ENCODE measurements at places on chromosomes 2 and 18. TPM values are rescaled to one million over a fixed set of nuclear protein-coding genes. Genes with fewer than 3 reads are reported as not detected.
A peak's percentile ranks its signal among the peaks of the same experiment; 100 is the strongest.

DNA sequence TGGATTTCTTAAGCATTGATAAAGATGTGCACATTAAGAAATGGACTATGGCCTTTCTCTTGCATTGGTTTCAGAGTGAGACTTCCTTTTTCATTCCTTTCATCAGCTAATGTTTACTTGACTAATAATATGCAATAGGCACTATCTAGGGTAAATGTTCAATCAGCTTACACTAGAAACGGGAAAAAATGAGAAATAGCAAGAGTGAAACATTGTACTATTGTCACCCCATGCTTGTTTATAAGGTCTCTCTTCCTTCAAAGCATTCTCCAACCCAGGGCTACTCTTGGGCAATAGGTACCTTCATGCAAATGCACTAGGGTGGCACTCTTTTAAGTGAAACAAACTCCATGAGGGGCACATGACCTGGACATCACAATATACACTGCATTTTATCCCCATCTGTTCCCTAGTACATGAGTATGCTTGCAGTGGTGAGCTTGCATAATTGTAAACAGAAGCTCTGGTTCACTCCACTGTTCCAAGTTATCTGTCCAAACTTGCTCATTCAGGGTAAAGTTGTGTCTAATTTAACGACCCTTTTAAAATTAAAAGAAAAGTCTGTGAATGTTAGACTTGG lies 402.3 kb downstream of the ERBB4 start:
- no peak for DNase-seq

DNA sequence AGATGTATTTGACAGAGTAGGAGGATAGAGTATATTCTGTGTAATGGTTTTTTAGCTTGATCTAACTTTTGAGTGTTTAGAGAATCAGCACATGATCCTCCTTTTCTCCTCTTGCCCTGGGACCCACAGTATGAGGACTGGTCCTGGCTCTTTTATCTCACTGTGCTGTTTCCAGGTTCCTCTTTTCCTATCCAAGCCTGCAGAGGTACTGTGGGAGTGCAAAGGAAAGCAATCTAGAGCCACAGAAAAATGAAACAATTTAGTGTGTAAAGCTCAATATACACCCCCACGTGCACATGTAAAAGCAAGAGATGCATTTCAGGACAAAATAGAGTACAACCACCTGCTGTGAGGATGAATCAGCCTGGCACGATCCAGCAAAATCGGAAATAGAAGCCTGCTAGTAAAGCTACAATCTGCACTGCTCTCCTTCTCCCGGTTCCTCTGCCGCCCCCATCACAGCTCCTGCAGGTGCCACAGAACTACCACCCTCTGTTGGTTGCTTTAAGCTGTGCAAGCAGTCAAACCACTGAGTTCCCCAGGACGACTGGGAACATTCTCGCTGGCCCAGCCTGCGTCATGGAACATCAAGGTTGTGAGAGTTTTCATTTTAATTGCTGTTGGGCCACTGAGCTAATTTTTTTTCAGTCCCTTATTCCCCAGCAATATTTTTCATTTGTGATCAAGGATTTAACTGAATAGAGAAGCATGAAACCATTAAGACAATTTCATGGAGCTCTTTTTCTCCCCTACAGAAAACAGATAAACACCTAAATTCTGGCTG lies 47.8 kb upstream of the MAPRE3 start:
- peak; percentile 33 for DNase-seq

GRCh38 chr2:9800975-9801726 lies 42.1 kb upstream of the TAF1B start:
- peak; percentile 24 for DNase-seq

- DNase-seq = no peak
Measured at GRCh38 chr18:12820506-12820905, 63.5 kb downstream of the PTPN2 start.

DNA sequence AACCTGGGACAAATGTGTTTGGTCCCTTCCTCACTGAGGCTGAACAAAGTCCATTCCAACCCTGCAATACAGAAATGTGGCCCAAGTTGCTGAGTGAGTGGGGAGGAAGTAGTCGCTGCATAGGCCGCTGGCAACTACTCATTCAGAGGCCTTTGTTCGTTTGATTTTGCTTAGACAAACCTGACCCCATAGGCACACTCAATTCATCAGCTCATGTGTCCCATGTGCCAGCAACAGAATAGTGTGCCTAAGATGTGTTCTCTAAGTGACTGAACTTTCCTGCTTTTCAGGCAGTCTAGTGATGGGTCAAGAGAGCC lies 23.0 kb downstream of the PTPN18 start:
- DNase-seq = no peak

TFCP2L1 gene
- total RNA-seq = not detected

GRCh38 chr18:519019-519879 lies 18.7 kb upstream of the COLEC12 start:
- DNase-seq = peak; percentile 26

DNA sequence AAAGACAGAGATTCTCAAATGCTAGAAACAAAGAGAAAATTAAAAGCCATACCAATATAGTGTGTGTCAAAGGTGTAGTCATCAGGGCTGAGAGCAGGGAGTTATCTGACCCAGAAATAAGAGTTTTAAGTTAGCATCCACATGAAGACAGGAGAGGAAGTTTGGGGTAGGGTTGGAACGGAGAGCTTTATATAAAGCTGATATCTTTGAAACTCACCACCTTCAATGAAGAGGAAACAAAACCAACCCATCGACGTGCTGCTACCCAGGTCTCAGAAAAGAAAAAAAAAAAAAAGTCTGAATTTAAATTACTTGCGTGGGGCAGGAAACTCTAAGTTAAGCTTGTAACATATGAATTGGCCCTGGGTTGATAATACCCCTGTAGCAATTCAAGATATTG lies 42.4 kb downstream of the ARL4C start:
- DNase-seq = no peak

- DNase-seq = no peak
Measured at GRCh38 chr18:60554967-60555366, 182.4 kb upstream of the MC4R start.

SLC4A5 gene
- total RNA-seq = 0.23 TPM

CNDP1 gene
- total RNA-seq = not detected

DNA sequence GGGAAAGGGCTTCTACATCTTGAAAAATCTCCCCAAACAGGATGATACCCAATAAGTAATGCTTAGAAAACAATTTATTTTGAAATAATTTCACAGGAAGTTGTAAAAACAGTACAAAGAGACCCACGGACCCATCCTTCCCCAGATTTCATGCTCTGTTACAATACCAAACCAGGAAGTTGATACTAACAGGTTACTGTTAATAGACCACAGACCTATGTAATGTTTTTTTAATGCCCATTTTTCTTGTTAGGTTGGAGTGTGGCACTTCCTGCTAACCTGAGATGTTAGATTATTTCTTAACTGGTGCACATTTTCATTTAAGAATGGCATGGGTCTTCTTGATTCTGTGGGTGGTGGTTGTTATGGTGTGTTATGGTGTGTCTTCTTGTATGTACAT lies 21.4 kb upstream of the MGAT5 start:
- no peak for DNase-seq

GRCh38 chr2:64679673-64680425 lies 26.1 kb upstream of the SERTAD2 start:
- DNase-seq = no peak

CCDC85A gene
- total RNA-seq = 0.14 TPM

- DNase-seq = no peak
Measured at GRCh38 chr18:48922226-48922800, 28.5 kb downstream of the SMAD7 start.

DNA sequence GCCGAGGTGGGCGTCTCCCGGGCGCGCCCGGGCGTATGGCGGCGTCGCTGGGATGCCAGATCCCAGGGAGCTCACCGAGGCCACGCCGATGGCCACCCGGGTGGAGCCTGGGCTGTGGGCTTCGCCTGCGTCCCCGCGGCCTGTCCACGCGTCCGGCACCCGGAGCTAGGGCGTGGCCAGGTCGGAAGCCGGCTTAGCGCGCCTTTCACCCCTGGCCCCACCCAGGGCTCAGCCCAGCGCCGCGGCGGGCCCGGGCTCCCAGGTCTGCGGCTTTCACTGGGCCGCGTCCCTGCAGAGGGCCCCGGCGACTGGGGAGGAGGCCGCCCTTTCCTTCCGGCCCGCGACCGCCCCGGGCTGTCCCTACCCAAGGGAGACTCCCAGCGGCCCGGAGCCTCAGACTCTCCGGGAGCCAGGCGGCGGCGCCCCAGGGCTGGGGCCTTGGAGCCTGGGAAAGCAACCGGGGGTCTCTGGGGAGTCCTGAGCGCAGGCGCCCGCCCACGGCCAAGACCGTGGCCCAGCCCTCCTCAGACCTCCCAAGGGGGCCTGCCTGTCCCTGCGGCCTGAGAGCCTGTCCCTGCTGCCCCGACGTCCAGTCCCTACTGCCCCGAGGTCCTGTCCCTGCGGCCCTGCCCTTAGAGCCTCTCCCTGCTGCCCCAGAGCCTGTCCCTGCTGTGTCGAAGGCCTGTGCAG lies 36.3 kb upstream of the ITM2C start:
- no peak for DNase-seq

UGT1A5 gene
- not detected for total RNA-seq

TMEM163 gene
- total RNA-seq = not detected

DNA sequence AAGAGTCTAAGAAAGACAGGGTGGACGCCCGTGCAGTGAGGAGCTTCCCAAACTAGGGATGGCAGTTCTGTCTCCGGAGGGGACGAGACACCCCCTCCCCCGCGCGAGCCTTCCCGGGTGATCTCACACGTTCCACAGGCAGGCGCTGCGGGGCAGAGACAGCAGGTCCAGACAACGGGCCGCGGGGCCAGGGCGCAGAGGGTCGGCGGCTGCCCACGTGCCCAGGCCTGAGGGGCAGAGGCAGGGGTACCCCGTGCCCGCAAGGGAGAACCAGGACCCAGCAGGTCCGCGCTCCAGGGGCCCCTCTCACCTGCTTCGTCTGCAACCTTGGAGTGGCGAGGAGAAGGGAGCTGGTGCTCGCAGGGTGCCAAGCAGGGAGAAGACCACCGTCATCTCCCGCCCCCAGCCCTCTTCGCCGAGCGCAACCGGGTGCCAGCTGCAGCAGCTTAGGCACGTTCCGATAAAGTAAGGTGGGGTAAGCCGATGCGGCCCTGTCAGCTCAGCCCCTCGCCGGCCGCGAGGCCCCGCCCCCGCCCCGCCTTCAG lies at the start of gene GPR155:
TSS of gene GPR155 (minus strand) at position 467 of the 545 bp plus-strand sequence. CDS start 5,073 bp downstream, outside the sequence.
- peak; percentile 32 for DNase-seq

DNA sequence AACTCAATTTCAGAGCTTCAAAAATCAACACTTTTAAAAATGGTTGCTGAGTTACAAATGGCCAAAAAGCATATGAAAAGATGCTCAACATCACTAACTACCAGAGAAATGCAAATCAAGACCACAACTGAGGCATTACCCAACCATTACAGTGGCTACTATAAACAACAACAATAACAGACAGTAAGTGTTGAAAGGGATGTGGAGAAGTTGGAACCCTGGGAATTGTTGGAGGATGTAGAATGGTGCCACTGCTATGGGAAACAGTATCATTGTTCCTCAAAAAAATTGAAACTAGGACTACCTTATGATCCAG lies 173.3 kb upstream of the SPRED2 start:
- no peak for DNase-seq

OTOS gene
- total RNA-seq = not detected

GRCh38 chr2:239436076-239436475 lies 35.3 kb upstream of the HDAC4 start:
- no peak for DNase-seq

DNA sequence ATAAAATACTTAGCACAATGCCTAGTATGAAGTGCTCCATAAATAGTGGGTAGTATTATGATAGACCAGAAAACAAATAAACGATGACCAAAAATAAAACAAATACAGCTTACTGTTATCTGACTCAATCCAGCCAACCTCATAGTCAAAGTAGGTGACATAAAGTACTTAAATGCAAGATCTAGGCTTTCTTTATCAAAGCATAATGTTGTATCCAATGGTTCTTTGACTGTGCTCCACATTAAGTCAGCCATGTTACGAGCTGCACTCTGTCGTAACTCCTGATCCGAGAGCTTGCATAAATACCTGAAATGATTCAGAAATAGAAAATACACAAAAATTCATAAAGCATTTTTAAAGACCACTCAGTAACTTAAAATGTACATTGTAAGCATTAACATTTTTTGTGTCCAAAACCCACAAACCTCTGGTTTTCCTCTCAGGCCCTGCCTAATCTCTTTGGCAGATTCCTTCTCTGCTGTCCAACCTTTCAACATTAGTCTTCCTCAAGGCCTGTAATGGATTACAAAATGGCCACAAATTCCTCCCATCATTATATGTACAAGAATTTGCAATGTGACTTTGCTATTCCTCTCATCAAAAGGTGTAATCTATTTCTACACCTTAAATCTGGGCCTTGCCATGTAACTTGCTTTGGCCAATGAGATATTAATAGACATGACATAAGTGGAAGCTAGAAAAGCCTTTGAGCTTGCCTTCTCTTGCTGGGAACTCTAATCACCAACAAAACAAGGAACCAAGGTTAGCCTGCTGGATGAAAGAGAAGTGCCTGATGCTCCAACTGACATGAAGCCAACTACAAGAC lies 90.6 kb downstream of the USP34 start:
- no peak for DNase-seq

GALNT5 gene
- total RNA-seq = 0.04 TPM

GCKR gene
- total RNA-seq = not detected

DNA sequence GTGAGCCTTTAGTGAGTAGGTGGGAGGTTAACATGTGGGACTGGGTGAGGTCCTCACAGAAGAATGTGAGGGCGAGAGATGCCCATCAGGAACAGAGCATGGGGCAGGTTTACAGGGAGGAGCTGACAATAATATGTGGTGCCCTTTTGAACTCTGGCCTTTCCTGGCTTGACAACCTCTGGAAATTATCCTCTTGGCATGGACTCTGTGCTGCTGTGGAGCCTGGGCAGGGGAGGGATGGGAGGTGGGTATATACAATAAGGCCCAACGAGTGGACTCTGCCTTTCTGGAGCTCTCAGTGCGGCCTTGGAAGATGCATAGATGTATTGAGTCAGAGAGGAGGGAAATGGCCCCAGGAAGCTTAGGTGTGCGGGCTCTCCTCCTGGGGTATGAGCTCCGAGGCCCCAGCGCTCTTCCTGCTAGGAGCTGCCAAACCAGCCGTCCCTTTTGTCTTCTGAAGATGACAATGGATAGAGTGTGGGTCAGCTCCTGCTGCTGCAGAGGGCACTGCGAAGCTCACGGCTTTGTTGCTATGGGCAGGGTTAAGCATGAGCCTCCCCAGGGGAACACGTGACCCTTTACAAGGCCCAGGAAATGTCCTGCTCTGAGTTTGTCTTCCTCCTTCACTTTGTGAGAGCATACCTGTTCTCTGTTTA lies 8.7 kb upstream of the PSD4 start:
- DNase-seq = no peak
